ENCODE measurements at places on chromosomes 12 and 14.

DNA sequence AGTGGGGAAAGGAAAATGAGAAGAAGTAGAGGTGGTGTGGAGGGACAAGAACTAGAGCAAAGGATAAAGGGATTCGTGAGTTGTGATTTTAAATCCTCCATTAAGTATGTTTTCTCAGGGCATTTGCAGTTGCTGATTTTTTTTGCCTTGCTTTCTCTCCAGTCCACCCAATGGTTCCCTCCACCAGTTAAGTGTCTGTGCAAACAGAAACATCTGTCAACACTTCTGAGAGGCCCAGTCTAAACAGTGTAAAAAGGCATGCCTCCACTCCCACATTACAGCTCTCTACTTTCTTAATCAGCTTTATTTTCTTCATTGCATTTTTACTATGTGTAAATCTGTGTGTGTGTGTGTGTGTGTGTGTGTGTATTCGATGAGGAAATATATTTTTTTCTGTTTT lies 141.2 kb downstream of the PPFIA2 start:
- DNase-seq: no peak

DNA sequence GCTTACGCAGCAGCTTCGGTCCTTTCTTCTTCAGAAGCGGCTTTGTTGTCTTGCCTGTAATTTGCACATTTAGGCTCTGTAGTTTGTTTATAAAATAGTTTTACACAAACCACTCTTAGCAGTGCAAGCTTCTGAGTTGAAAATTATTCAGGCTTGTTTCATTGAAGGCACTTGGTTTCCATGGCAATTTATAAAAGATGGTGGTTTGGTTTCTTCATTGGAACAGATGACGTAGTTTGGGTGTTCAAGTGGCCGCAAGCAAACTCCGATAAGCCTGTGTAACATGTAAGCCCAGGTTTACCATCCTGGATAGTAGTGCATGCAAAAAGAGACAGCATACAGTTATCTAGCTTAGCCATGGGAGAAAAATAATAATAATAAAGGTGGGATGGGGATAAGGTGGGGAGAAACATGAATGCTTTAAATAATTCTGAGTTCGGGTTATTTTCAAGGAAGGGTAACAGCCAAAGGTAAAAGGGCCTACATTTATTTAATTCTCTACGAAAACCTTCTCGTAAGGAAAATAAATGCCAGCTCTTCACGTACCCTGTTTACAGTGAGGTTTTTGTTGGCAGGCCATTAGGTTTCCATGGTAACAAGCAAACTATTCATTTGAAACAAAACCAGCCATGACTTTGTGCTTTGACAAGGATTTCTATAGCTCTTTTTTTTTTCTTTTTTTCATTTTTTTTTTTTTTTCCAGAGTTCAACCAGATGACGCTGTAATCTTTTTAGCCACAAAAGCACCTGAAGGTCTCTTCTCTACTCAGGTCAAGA lies 189.6 kb upstream of the RPL10L start:
- no peak for DNase-seq

DNA sequence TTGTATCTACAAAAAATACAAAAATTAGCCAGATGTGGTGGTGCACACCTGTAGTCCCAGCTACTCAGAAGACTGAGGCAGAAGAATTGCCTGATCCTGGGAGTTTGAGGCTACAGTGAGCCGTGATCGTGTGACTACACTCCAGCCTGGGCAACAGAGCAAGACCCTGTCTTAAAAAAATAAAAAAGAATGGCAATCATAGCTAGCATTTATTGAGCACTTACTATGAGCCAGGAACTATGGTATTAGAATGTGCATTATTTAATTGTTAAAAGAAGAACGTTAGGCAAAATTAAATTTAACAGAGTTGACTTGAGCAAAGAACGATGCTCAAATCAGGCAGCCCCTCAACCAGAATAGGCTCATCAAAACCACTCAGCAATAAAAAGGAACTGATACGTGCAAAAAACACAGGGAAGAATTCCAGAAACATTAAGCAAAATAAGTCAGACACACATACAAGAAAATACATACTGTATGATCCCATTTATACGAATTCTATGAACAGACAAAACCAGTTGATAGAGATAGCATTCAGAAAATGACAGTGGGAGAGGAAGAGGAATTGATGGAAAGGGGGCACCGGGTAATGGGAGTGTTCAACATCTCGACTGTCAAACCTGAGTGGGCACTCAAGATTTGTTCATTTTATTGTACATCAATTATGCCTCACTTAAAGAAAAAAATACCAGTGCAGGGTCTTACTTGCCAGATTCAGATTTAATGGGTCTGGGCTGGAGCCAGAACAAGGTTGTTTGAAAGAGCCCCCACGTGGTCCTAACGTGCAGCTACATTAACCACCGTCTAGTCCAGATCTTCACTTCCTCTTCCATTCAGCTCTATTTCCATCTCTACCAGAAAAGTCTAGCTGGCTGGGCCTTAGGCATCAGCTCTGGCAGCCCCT lies 8.0 kb downstream of the SCNN1A start:
- no peak for DNase-seq

DNA sequence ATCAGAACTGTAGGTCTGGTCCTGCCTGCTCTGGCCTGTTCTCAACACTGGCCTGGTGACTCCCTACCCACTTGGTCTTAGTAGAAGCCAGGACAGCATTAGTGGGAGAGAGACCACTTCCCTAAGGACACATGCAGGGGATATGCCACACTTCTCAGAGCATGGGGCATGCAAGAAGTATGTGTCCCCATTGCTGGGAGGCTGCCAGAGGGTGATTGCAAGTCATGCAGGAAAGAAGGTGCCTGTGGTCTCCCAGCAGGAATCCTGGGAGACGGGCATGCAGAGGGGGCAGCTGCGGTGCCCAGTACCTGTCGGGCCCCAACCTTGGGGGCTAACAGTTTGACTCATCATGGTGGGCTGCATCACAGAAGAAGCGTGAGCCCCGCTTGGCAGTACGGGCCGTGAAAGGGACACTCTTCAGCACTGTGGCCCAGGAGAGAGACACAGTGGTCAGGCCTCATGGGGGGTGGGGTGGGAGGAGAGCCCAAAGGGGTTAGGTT lies 23.0 kb downstream of the PRPF40B start:
- no peak for DNase-seq

DNA sequence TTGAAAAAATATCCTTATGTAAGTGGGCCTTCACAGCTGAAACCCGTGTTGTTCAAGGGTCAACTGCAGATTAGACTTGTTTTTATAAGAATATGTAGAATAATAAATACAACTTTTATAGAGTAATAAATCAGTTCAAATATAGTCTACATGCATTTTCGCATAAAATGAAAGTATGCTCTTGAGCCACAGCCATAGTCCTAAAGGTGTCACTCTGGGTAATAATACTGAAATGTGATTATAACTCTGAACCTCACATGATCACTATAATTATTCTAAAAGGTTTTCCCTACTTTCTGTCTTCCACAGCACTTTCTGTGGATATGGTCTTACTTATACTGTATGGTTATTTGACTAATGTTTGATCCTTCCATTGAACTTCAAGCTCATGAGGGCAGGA lies 185.8 kb downstream of the SLC6A15 start:
- DNase-seq: no peak

- DNase-seq: no peak
Observed at GRCh38 chr14:91398707-91399106, 18.9 kb downstream of the CCDC88C start.

DNA sequence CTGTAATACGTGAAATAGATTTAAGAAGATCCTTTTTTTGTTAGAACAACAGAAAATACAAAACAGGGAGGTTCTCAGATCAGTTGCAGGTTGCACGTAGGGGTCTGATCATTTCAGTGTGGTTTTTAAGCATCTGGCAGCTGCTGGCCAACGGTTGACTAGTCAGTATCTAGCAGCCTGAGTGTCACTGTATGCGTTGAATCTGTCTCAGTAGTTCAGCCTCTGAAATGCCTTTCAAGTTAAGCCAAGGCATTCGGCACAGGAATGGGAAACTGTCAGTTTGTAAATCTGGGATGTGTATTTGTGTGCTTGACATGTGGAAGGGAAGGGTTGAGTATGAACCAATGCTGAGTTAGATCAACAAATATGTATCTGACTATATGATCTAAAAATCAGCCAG lies 165.9 kb downstream of the CACNA1C start:
- DNase-seq: no peak

- peak; percentile 70 for DNase-seq
Observed at GRCh38 chr12:50763639-50764285, at the start of gene ATF1. ATF1 (plus strand) TSS chr12:50764101; CDS start chr12:50780146, 16,045 bp downstream.

- peak; percentile 34 for DNase-seq
Observed at GRCh38 chr12:51269174-51270066, 795 bp downstream of the SMAGP start.
